Head of caudate nucleus (tissue), 42 donors: ENCODE measurements at places on chromosomes 2 and 18.

DNA sequence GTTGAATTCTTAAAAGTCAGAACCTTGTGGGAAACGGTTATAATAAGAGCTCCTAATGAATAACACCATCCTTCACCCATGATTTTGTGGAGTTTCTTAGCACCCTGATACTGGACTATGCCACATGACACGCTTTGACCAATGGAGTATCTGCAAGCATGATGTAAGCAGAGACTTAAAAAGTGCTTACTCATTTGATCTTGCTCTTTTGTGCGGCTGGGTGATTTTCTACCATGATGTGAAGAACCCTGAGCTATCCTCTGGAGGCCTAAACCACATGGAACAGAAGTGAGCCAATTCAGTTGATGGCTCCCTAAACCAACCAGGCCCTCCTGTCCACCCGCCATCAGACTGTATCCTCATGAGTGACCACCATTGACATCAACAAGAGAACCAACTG lies 70.9 kb downstream of the TCF4 start:
- no peak for DNase-seq

DNA sequence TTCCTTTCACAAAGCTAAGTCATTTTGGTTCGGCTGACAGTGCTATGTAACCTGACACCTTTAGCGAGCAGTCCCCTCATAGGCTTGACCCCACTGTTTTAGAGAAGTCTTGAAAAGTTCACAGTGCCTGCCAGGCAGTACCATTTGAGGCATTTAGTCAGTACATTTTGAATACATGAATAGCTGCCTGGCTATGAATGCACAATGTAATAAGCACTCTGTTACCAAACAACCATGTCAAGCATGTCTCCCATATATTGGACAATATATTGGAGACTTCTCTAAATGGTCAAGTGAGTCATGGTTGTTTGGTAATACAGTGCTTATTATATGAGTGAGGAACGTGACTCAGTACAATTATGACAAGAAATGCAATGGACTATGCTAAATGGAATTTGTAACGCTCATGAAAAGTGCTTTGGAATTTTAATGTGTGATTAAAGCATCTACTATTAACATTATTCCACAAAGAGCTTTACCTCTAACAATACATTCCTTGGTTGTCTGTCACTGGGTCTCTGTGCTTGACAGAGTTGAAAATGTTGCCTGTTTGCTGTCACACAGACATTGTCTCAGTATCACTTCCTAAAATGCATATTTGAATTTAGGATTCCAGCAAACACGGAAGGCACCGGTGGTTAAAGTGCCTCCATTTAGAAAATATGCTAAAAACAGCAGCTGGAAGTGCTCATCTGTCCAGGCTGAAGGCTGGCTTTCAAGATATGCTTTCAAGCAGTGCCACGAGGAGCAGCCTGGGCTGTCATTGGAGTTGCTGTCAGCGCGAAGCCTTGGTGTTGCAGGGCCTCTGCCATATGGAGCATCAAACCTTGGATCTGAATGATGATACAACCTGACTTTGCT lies 458.6 kb downstream of the FBXO15 start:
- no peak for DNase-seq

DNA sequence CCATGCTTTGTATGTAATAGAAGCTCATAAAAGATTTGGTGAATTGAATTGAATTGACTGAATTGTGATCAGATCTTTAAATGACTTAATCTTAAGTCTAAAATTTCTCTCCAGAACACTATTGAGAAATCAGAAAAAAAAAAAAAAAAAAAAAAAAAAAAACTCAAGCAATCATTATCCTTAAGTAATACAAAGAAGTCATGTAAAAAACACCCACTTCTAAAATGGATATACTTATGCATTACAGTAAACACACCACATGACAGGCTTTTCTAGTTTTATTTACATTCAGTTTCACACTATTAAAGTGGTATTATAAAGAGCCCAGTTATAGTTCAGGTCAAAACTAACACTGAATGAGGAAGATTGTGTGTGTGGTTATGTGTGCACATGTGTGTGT lies 84.9 kb upstream of the GLS start:
- DNase-seq = no peak

- no peak for DNase-seq
Measured at GRCh38 chr18:80105369-80106167, 3.5 kb upstream of the ADNP2 start.

GRCh38 chr18:58393295-58393694 lies 235.6 kb downstream of the ALPK2 start:
- DNase-seq = no peak

DNA sequence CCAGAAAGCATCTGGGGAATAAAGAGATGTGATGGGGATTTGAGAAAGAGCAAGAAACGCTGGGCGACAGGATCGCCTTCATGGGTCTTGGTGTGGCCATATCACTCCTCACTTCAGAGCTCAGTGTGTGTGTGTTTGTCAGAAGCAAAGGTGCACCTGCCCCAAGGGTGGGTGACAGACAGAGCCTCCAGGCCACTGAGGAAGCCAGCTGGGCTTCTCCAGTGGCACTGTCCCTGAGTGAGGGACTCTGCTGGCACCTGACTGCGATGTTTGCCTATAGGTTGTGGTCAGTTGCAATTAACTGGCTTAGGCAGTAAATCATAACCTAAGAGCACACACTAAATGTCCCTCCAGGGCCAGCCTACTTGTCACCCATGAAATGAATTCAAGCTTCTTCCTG lies 23.5 kb upstream of the GNAL start:
- no peak for DNase-seq

DNA sequence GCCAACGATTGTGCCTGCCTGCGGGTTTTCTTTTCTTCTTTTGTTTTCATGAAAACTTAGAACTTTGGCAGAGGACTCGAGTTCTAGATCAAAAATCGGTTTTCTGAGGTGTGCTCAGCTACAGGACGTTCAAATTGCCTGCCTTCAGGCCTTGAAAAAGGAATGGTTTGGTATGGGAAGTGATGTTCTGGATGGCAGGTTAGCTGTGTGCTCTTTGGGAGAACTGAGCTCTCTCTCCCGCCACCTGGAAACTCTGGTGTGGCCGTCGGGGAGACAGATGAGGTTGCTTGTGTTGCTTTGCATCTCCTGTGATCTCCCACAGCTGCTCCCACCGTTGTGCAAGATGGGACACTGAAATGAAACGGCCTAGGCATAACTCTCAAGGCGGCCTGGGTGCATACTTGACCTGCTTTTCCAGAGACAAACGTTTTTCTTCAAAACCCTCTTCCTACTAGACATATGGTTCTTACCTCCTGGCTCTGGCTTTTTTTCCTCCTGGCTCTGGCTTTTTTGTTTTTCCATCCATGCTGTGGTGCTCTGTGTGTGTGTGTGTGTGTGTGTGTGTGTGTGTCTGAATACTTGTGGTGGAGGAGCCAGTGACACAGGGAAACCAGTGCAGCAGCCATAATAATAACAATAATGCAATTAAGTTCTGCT lies 2.0 kb downstream of the FMNL2 start:
- peak; percentile 18 for DNase-seq

- DNase-seq = no peak
Measured at GRCh38 chr2:102367331-102367971, 11.9 kb downstream of the IL18R1 start.

DNA sequence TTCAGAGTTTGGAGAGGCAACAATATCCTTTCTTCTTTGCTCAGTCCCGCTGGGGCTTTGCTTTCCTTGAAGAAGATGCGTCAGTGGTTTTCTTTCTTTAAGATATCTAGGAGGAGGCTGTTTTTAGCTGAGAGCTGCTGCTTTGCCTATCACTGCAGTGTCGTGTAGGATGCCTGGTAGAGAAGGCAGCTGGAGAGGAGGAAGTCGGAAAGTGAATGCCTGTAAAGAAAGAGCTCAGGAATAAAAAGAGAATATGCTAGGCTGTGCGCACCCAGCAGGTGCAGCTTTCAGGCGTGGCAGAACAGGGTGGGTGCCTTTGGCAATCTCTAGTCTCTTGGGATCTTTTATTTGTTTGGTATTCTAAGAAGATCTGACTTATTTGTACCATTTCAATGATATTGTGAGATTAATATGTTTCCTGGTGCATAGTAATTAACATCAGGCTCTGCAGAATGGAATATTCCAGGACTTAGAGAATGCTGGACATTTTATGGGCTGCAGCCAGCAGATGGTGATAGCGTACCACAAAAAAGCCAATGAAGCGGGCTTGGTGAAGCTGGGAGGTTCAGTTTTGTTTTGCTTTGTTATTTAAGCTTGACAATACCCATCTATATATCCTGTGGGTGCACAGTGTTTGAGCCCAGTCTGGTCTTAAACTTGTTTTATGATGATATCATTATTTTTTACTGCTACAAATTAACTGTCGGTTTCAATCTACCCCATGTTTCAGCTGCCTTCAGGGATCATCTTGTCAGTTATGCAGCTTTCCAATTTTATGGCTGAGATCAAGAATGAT lies 34.9 kb downstream of the CAVIN2 start:
- DNase-seq = peak; percentile 76

DNA sequence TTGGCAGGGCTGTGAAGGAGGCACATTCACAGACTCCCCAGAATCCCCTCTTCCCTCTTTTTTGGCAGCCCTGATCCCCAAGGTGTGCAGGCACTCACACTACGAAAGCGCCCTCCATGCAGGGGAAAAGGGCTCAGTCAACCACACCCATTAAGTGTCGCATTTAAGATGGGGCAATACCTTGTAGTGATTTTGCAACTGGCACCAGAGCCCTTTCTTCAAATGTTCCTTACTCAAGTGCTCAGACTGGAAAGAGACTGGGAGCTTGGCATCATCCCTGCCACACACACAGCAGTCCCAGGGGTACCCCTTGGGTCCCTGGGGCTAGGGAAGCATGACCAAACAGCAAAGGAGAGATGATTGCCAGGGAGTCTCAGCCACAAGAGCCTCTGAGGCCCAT lies 190.1 kb downstream of the HAUS1 start:
- DNase-seq = no peak

GRCh38 chr18:21057112-21057511 lies 54.5 kb downstream of the ROCK1 start:
- no peak for DNase-seq

- no peak for DNase-seq
Measured at GRCh38 chr18:78689606-78690005, 290.0 kb upstream of the SALL3 start.

- no peak for DNase-seq
Measured at GRCh38 chr2:186783254-186783653, 65.7 kb downstream of the ZSWIM2 start.

DNA sequence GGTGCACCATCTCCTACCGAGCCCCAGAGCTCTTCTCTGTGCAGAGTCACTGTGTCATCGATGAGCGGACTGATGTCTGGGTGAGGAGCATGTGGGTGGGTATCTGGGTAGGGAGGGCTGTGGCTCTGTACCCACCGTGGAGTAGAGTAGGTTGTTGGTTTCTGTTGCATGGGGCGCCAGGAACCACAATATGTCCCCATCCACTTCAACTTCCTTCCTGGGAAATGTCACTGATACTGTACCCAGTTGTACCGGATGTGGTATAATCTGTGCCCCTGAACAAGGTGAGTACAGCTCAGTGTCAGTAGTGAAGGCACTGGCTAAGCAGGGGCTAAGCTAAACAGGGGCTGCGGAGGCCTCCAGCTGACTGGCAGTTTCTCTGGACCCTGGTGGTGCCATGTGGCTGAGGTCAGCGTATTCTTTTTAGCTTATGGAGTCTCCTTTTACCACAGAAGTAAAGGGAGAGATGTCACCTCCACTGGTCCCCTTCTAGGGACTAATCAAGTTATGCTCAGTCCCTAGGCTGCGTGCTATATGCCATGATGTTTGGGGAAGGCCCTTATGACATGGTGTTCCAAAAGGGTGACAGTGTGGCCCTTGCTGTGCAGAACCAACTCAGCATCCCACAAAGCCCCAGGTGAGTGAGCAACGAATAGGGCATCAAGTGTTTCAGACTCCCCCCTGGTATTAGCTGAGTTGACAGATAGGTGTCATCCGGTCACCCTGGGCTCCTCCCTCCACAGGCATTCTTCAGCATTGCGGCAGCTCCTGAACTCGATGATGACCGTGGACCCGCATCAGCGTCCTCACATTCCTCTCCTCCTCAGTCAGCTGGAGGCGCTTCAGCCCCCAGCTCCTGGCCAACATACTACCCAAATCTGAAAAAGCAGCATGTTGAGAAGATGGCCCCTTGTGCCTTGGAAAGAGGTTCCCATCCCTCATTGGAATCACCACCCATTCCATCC lies 2.7 kb downstream of the STK16 start:
- no peak for DNase-seq

DNA sequence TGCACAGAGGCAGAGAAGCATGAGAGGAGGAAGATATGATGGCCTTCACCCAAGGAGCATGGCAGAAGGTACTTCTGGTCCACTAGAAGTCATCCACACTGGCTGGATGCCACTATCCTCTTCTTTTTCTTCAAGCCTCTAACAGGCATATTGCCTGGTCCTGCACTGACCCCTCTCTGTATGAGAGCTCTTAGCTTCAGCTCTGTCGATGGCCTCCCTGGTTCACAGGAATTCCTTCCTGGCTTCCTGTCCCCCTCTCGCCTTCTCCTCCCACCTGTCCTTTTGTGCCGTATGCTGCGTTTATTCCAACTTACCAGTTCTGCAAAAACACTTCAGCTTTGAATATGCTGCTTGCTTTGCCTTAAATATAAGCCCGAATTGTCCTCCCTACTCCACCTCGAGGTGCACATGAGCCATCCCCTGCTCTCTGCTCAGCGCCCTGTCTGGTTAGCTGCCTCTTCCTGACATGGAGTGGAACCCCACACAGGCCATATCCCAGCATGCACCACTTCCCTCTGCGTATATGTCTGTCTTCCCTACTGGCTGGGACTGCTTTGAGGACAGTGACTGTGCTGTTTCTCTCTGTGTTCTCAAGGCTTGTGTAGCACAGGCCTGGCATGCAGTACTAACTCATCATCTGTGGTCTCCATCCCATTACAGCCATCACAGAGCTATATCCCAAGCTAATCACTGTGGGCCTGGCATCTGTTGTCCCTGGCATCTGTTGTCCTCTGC lies 474.9 kb downstream of the EIPR1 start:
- no peak for DNase-seq

- DNase-seq = no peak
Measured at GRCh38 chr18:13217971-13218367, 591 bp upstream of the LDLRAD4 start.

GRCh38 chr2:102264952-102265351 lies 46.4 kb upstream of the IL1RL1 start:
- no peak for DNase-seq

DNA sequence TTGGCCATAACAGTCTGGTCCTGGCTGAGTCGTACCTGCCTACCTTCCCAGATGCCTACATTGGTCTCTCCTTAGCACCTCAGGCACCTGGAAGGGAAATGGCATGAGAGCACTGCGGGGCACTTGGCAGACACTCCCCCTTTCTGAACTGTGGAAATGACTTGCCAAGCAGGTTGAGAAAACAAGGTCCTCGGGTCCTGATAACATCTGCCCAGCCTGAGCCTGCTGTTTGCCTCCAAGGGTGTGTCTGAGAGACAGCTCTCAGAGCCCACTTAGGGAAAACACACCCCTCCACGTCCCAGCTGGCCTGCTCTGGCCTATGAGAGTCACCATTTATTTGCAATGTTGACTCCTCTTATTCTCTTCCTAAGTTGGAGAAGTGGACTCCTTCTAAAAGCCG lies 10.5 kb downstream of the FAM110C start:
- no peak for DNase-seq

DNA sequence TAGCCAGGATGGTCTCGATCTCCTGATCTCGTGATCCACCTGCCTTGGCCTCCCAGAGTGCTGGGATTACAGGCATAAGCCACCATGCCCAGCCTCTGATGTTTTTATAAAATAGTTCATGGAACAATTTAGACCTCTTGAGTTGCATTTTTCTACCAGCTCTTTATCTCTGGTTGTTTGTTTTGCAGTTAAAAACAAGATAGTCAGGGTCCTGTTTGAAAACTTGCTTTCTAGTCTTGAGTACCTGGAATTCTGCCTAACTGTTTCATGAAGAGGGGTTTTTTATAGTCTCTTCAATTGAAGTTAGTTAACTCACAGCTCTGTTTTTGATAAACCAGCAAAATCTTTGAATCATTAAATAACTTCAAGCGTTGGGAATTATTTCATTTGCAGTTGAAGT lies 244.8 kb downstream of the PARD3B start:
- no peak for DNase-seq
